Renal pelvis (tissue), 12 donors: ENCODE measurements at places on chromosomes 7 and 10. TPM values are rescaled to one million over a fixed set of nuclear protein-coding genes. Genes with fewer than 3 reads are reported as not detected.

DNA sequence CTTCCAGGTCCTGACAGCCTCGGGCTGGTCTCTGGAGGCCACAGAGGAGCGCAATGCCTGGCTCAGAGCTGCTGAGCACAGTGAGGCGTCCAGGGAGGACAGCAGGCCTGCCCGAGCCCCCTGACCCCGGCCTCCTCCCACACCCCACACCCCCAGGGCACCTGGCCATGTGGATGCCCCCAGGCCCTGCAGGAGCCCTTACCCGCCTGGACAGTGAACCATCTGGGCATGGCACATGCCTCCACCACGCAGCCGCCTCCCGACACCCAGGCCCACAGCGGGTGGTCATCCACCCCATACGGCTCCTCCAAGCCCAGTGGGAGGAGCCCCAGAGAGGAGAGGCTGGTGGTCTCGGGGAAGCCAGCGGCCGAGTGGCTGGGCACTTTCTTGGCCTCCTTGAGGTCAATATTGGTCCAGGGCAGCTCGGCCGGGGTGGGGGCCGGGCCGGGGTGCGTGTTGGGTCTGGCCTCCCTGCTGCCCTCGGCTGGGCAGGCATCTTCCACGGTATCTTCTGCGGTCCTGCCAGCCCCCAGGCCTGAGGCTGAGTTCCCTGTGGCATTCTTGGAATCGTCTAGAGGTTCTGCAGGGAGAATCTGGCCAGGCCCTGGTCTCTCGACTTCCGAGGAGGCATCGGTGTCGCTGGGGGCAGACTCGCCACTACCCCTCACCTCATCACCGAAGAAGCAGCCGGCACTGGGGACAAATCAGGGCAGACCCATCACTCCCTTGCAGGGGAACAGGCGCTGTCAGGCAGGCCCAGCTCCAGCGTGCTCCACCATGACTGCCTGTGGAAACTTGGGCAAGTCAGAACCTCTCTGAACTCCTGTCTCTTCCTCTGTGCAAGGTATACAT is 18.6 kb downstream of the TECPR1 start:
- no peak for DNase-seq

- no peak for DNase-seq
Measured at GRCh38 chr7:55078465-55079372, 59.9 kb downstream of the EGFR start.

- DNase-seq = no peak
Measured at GRCh38 chr7:27248911-27249723, 6.5 kb downstream of the EVX1 start.

DNA sequence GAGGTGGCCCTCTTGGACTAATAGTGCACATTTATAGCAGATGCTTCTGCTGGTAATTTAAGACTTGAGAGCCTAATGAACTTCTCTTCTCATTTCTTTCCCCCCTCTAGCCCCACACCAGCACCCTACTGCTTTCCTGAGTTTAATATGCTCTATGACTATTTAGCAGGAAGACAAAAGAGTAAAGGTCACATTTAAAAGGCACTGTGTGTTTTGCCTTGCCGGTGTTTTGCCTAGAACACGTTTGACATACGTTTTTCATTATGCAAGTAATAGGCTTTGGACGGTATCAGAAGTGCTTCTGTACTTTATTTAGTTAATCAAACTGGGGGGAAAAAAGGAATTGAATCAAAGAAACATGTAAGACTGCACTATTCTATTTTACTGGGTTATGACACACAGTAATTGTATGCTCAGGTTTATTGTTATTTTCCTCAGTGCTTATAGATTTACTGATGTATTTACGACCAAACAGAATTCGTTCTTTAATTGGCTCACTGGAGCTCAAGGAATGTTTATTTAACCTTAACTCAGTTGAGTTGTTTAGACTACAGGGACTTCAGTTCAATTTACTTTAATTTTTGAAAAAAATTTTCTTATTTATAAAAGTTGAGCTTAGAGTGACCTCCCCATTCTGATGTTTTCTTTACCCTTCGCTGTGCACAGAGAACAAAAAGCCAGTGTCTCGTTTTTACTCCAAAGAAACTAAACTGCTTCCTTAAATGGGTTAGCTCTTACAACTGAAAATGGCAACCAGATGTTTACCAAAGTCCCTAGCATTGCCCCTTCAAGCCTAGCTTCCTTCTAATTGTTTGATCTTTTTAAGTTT is 35.4 kb downstream of the CPED1 start:
- no peak for DNase-seq

- no peak for DNase-seq
Measured at GRCh38 chr7:43790834-43791233, 32.4 kb downstream of the BLVRA start.

DNA sequence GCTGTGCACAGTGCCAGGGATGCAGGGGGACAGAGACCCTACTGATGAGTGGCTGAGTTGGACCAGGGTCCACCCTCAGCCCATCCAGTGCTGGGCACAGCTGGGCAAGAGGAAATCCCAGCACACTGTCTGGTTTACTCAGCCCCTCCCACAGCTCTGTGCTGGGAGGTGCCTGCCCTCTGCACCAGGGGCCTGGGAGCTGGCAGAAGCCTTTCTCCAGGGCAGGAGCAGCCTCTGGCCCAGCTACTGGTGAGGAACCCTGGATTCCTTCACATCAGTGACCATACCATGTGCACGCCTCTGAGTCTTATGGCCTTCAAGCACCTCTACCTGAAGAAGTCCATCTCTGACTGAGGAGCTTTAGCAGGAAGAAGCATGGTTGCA is 25.9 kb upstream of the C10orf71 start:
- DNase-seq = no peak

DNA sequence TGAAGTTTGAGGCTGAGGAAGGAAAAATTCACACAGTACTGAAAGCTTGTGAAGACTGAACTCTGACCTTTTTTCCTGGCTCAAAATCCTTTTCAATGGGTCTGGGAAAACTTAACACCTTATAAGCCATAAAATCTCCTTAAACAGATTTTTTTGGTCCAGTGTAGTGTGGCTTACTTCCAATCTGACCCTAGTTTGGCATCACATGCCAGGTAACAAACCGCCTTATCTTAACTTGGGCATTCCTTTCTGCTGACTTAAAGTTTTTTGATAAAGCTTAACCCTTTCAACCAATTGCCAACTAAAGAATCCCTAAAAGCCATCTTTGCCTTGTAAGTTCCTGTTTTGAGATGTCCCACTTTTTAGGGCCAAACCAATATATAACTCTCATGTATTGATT is 13.2 kb upstream of the ITPRID1 start:
- DNase-seq = no peak

- DNase-seq = no peak
Measured at GRCh38 chr7:71854546-71855397, 557.4 kb downstream of the CALN1 start.

- DNase-seq = no peak
Measured at GRCh38 chr7:129607471-129608120, 3.9 kb upstream of the NRF1 start.

DNA sequence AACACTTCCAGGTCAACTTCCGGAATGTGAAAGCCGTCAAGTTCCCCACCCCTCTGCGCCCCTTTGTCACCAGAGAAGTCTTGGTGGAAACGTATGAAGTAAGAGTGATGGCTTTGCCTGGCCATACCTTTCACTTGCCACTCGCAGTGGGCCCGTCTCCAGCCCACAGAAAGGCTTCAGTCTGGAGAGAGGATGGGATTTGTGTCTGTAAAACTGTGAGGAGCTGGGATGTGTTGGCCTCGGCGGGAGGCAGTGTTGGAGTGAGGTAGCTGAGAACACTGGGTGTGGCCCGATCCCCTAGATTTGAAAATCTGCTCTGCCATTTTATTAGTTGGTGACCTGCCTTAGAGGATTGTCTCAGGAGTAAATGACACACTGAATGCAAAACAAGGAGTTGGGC is 6.4 kb downstream of the ADCK2 start:
- no peak for DNase-seq

DNA sequence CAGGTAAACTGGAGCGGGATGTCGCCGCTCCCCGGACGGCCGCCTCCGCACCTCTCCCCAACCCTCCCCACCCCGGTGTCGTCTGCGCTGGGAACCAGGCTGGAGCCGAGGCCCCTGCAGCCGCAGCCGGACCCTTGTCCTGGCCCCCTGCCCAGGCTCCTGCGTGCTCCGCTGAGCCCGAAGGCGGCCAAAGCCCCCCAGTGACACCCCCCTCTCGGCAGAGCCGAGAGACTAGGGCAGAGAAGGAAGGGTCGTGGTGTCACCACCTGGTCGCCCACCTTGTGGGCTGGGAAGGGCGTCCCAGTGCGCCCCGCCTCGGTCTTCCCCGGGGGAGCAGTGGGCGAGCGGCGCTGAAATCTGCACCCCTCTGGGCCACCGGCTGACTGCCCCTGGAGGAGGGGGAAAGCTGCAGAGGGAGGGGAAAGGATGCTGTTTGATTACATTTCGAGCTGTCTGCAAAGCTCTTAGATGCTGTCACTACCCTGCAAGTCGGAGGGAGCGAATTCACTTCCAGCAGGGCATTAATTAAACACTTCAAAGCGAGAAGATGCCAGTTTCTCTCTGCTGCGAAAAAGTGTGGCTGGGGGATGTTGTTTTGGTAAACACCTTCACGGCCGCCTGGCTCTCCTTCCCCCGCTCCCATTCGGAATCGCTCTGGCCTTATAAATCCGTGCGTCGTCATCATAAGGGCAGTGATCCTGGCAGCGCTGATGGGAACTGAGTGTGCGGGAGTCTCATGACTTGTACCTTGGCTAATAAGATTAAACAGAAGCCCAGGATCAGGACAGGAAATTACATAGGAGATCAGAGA is 622 bp downstream of the DYNC1I1 start:
- DNase-seq = peak; percentile 14

DNA sequence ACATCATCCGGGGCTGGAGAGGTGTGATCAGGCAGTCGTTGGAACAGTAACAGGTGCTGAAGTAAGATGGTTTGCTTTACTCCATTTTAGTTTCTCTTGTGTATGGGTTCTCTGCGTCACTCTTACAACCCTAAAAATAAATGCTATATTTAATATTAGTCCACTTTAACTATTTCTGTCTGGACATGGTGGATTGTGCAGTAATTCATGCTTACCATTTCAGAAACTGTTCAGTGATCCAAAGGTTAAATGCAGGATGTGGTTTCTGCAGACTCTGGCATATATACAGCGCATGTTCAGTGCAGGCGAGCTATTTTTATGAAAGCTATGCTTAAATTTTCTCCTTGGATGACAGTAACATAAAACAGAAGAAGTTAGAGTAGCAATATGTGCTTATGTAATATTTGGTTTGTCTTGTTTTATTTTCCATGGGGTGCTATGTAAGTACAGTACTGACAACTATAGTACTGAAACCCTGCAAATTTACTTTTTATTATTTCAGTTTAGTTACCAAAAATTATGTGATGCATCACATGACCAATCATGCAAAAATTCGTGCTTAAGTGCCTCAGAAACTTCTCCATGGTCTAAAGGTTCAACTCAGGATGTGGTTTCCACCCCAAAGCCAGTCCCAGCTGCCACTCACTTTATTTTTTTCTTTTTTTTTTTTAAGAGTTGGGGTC is 46.6 kb upstream of the GRID1 start:
- DNase-seq = no peak

DNA sequence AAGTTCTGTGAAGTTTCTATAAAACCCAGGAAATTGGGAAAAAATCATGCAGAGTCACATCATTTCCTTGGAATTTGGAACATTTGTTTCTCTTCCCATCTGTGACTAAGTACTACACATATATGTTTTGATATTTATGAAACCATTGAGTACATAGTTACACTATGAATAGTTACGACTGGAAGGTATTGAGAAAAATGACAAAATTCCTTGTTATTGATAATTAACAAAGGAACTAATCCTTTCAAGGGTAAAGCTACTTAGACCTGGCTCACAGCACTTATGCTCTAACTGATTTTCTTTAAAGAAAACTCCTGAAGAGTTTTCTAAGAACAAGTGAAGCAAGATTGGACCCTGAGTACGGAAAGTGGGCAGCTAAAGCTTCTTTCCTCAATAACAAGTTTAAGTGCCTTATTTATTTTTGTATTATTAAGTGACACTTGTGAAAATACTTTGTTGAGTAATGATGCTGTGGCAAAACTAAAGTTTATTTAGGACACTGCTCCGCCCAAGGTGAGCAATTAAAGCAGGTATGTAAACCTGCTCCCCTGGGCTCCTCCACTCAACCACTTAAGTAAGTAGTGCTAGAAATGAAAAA is 12.0 kb upstream of the GLCCI1 start:
- no peak for DNase-seq

Gene LRRN3
- 3.7 TPM for polyA plus RNA-seq
